AG10803 (cell line): ENCODE measurements at places on chromosomes 7 and 10.

DNA sequence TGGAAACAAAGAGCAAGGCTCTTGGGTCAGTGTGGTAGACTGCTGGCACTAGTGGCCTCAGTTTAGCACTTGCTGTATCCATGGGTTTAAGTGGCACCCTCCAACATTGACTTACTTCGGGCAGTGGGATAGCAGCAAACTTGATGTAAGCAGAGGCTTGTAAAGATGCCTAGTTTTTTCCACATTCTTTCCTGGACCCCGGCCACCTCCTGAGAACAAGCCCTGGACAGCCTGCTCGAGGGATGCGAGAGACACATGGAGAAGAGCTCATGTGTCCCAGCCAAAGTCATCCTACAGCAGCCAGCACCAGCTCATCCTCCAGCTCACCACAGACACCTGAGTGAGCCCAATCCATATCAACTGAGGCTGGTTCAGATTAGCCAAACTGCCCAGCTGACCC lies 142.7 kb upstream of the PCBD1 start:
- no peak for DNase-seq

DNA sequence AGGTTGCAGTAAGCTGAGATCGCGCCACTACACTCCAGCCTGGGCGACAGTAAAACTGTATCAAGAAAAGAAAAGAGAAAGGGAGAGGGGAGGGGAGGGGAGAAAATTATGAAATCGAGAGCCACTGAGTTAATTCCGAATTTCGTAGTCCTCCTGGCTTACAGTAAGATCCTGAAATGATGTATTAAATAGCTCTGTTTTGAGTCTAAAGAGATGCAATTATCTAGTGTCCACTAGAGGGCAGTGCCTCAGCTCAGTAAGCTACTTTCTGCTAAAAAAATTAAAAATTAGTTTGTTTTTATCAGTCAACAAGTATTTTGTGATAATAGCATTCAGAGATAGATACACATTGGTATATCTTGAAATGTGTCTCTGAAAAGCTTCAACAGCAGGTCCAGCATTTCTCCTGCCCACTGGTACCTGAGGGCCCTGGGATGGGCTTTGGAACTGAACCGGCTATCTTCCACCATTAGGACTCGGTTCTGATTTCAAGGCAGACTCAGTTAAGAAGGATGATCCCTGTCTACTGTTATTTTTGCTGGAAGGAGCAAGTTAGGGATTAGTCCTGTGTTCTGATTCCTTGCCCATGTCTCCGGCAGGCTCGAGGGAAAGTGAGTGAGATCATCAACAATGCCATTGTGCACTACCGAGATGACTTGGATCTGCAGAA lies 19.5 kb downstream of the TSPAN33 start:
- peak; percentile 70 for DNase-seq

- DNase-seq = peak; percentile 42
Measured at GRCh38 chr7:98418271-98418635, 17.4 kb upstream of the BAIAP2L1 start.

DNA sequence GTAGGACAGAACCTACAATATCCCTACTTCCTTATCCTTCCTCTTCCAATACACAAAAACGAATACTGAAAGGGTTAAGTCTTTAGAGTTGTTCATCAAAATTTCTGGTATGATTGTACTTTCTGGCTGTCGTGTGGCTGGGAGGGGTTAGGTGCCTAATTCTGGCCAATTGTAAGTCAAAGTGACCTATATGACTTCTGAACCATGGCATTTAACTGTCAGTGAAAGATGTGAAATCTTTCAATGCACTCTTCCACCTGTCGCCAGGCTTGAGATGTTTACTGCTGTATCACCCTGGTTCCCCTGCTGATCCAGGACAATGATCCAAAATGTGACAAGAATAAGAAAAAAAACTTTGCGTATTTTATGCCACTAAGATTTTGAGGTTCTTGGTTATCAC lies 20.8 kb downstream of the EPC1 start:
- no peak for DNase-seq

DNA sequence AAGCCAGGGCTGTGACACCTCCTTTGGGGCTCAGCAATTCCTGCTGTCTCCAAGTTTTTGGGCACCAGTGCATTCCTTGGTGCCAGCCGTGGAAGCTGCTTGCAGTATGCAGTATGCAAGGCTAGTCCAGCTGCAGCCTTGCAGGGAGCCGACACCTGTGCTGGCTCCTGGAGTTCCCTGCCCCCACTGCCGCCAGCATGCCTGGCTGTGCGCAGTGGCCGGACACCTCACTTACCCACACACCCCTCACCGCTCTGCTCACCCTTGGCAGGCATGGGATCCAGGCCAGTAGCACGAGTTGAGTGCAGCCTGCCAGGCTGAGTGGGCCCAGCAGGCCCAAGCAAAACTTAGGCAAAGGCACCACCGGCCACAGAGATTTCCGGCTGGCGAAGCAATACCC lies 77.4 kb downstream of the SAMD9 start:
- no peak for DNase-seq

DNA sequence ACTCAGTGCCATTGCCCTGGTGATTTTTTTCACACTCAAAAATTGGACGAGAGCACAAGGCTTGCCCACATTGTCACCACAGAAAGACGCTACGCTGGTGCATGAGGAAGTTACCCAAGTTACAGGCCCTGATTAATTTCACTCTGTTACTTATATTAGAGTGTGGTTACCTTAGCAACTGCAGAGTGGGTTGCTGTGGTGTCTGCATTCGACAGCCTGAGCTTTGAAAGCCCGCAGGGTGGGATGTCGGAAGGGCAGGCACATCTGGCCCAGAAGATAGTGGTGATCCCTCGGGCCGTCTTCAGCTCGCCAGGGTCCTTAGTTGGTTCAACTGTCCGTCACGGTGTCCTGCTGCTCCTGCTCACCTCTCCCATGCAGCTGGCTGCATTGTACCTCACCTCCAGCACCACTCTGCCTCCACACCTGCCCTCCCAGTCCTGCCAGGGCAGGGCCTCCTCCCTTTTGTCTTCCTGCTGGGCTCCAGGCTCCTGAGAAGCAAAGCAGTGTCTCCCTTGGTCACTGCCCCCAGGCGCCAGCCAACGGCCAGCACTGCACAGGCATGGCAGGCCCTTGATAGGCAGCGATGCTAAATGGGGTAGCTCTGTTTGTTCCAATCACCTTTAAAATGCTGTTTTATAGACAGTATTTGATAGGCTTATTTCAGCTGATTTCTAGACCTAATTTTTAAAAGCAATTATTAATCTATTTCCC lies 167.2 kb downstream of the EBF3 start:
- no peak for DNase-seq

DNA sequence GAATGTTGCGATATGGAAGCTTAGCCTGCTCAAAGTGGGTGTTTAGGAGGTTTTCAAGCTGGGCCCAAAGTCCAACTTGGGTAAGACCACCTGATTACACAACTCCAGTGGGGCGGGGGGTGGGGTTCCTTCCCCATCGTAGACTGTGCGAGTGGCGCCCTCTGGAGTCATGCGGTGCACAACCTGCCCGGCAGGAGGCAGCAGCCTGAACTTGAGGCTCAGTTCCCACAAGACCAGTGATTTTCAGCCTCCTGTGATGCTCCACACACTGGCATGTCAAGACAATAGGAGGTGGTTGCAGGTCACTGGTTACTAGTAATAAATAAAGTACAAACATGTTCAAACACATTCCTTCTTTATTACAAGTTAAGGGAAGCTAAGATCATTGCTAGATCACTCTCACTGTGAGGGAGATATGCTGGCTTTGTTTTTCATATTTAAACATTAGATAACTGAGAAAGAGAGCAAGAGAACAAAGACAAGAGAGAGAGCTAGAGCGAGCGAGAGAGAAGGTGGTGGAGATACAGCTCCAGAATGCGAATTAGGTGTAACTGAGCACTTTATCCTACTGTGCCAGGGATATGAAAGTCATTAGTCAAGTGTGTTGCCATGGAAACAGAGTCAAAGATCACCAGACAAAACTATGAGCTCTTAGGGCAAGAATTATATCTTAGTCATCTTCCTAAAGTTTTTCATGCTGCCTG lies 97.4 kb upstream of the BMPER start:
- peak; percentile 85 for DNase-seq

GRCh38 chr10:43417950-43418768 lies 9.2 kb upstream of the HNRNPF start:
- no peak for DNase-seq

DNA sequence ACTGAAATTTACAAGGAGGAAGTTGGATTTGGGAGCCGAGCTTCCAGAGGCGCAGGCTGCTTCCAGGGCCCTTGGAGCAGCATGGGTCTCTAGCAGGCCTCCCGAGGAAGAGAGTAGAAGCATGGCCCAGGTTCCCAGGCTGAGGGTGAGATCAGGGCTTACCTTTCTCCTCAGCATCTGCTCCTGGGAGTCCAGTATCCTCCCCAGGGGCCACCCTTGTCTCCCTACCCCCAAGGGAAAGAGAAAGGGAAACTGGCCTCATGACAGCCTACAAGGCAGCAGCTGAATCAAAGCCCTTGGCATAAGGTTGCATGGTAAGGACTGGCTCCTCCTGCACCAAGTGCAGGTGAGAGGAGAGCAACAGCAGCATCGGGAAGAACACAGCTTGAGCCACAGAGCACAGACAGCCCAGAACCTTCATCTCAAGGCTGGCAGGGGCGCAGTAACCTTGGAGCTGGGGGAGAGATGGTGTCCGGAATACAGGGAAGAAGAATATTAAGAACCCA lies 114.5 kb downstream of the MARCHF5 start:
- no peak for DNase-seq

DNA sequence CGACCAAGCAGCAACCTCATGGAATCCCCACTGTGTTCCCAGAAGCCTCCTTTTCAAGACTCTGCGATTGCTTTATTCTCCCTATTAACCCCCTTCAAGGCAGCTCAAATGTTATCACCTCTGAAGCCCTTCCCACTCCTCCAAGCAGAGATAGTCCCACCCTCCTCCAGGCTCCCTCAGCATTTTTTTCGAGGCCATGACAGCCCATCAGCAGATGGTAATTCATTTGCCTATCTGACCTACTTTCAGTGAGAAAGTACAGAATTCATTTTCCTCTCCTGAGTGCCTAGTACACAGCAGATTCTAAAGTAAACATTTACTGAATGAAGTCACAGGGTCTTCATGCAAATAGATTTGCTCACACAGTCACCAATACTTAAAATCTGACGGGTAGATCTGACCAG lies 47.8 kb downstream of the HERPUD2 start:
- DNase-seq = no peak

DNA sequence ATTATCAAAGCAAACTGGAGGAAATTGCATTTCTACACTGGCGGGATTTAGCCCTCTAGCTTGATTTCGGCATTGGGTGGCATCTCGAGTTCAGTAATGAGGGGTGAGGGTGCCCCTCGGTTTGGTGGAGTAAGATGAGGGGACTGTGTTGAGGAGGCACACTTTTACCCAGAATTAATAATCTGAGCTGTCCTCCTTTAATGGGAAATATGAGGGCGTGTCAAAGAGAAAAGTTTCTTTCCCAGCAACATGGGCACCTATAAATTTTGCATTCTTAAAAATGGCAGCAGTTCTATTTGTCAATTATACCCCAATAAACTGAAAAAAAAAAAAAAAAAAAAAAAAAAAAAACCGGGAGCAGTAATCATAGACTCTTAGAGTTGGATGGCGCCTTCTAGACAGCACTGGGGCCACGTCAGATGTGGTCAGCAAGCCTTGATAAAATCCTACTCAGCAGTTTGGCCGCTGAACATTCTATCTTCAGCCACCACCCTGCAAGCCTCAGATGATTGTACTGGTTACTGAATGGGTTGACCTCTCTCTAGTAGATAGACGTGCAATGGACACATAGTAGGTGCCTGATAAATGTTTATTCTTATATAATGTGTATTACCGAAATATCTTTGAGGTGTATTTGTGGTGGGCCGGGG lies 931 bp downstream of the PAPSS2 start:
- DNase-seq = peak; percentile 34

- DNase-seq = no peak
Measured at GRCh38 chr7:96599288-96599936, 110.2 kb downstream of the SEM1 start.

DNA sequence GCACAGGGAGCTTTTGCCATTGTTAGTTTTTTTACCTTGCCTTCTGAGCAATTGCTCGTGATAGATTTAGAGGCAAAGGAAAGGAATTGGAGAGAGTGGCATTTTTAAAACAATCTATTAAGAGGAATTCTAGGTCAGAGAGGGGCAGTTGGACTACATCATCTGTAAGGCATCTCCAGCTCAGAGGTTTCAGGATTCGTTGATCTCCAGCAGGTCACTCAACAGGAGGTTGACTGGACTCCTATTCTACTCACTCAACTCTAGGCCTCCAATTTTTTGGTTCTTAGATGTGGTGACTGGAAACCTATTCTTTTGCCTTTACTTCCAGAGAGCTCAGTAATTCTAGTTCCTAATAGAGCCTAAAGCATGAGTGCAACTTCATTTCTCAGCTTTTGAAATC lies 42.8 kb downstream of the TBXAS1 start:
- DNase-seq = no peak

DNA sequence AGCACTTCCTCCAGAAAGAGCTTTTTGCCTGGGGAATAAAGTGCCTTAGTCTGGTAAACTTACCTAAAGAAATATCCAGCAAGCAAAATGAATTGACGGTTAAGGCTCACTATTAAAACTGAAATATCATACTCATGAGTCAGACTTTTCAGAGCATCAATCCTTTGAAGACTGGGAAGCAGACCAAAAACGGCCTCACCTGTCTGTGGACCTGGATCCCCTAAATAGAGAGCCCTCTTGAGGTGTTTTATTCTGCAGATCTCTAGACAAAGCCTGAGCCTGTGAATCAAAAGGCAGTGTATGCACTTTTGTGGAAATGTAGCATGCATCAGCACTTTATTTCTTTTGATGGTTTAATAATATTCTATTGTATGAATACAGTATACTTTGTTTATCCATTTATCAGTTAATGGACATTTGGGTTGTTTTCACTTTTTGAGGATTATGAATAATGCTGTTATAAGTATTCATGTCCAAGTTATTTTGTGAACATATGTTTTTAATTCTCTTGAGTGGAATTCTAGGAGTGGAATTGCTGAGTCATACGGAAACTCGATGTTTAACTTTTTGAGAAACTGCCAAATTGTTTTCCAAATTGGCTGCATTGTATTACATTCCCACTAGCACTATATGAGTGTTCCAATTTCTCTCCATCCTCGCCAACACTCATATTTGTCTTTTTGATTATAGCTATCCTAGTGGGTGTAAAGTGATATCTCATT lies 449.0 kb upstream of the IGFBP3 start:
- peak; percentile 95 for DNase-seq

DNA sequence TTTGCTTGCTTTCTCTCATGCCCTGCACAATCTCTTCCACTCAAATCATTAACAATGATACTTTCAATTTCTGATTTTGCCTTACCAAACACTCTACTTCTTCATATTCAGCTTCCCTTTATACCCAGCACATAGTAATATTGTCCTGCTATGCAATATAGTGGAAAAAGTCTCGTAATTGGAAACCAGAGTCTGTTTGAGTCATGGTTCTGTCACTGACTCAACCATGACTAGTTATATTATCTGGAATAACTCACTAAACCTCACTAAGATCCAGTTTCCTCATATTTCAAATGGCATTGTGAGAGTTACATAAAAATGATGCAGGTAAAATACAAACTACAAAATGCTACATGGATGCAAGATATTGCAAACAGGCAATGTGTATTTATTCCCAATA lies 98.5 kb upstream of the LRRTM3 start:
- peak; percentile 40 for DNase-seq

DNA sequence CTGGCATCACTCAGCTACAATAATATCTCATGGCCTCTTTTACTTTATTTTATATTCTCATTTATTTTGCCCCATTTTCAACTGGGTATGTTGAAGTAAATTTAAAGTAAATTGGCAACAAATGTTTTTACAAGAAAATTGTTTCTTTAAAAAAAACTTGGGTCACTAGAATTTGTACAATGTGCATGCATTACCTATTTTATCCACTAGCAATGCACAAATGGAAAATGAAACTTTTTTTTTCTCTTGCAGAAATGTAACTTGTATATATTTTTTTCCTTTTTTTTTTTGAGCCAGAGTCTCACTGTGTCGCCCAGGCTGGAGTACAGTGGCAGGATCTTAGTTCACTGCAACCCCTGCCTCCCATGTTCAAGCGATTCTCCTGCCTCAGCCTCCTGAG lies 10.3 kb upstream of the H2AZ2 start:
- no peak for DNase-seq
